ENCODE measurements at places on chromosomes 16 and 17.

DNA sequence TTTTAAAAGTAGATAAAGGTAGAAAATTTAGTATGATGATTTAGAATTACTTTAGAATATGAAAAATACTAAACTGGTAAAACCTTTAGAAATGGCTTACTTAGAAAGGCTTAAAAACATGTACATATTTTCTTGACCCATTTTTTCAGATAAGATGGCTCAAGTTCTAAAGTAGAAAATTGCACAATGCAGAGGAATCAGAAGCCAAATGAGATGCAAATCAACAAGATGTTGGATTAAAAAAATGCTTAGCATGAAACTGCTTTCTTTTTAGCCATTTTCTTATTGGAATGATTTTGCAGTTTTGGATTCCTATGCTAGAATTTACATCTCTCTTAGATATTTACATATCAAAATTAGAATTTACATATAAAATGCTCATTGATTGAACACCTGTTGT is 1.5 kb upstream of the KRTAP3-1 start:
- DNase-seq: no peak

DNA sequence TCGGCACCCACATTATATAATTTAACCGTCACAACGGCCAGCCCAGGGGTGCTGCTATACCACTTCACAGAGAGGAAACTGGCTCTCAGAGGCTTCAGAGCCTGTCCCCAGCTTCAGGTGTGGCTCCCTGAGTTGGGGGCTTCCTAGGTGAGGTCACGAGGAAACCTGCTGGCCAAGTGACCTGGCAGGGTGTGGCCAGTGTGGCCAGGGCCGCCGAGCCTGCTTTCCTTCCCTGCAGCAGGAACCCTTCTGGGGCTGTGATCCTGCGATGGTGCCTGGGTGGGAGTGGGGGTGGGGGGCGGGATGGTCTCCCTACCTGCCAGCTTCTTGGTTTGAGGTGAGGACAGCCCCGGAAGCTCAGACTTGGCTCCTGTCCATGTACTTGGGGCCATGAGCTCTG is 39.9 kb downstream of the ADCY7 start:
- DNase-seq: no peak

DNA sequence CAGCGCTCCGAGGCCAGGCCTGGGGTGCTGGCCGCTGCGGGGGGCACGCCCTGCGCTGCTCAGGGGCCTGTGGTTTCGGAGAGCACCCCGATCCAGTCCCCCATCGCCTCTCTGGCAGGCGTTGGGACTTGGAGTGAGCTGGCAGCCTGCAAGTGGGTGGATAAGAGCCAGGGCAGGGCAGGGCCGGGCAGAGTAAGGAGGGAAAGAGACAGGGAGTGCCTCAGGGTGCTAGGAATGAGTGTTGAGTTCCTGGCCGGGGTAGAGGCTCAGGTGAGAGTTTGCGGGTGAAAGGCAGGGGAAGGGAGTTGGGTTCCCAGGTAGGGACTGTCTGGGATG is 1.3 kb downstream of the CDH13 start:
- DNase-seq: no peak

- DNase-seq: no peak
These were observed 23.5 kb downstream of the TADA2A start for GRCh38 chr17:37430051-37430627.

Measured in stimulated activated CD4-positive, alpha-beta T cell treated with anti-CD3 and anti-CD28 coated beads, TNF-alpha, amount 100 ng/mL, for 48 hours (primary cell).